Stimulated activated naive B cell treated with anti-CD40 and anti-IgM and Interleukin-4, amounts not matched to agents 10 μg/mL and 1 μg/mL and 100 μg/mL, for 72 hours (primary cell): ENCODE measurements at places on chromosomes 3 and 15.

DNA sequence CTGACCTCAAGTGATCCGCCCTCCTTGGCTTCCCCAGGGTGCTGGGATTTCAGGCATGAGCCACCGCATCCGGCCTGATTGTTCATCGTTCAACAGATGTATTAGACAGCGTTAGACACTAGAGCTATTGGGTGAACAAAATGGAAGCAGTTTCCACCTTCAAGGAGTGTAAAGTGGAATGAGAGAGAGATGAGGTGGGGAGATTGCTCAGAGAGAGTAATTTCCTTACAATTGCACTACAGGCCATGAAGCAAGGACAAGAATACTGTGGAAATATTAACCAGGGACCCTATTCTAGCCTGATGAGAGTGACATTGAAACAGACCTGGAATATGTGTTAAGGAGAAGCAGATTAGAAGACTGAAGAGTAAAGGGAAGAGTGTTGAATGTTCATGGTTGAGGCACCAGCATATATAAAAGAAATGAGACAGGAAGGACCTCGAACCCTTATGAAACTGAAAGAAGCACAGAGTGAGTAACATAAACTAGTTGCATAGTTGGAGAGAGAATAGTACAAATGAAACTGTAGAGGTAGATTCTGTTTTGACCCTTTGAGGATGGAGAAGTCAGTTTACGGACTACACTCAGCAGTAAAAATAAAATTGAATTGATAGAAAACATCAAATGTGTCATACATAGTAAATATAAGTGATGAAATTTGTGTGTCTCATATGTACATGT, 7.2 kb downstream of the RTF1 start:
- H3K4me1 ChIP-seq: peaks cover 16% of the 10 kb centered on the region
- peak overlapping the region; percentile 15 for H3K27ac ChIP-seq
- H3K4me3 ChIP-seq: peak overlapping the region; percentile 26
- H3K27me3 ChIP-seq: no peaks in the 10 kb centered on the region

- H3K4me3 ChIP-seq: peak overlapping the region; percentile 32
- H3K27ac ChIP-seq: no peak overlapping the region
- peaks cover 8% of the 10 kb centered on the region for H3K36me3 ChIP-seq
Observed at GRCh38 chr3:48502728-48503168, 1.2 kb downstream of the SHISA5 start.

DNA sequence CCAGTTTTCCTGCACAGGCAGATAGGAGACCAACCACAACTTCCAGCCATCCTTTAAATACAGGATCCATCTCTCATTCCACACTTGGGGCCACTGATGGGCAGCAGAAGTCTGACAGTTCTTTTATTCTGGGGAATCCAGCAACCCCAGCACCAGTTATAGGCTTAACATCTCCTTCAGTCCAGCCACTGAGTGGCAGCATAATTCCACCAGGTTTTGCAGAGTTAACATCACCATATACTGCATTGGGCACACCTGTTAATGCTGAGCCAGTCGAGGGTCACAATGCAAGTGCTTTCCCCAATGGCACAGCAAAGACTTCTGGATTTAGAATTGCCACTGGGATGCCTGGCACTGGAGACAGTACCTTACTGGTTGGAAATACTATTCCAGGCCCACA, 2.9 kb downstream of the NPAP1 start:
- H3K36me3 ChIP-seq: no peaks in the 10 kb centered on the region
- H3K27ac ChIP-seq: no peak overlapping the region
- no peak for DNase-seq
- no peaks in the 10 kb centered on the region for H3K27me3 ChIP-seq

DNA sequence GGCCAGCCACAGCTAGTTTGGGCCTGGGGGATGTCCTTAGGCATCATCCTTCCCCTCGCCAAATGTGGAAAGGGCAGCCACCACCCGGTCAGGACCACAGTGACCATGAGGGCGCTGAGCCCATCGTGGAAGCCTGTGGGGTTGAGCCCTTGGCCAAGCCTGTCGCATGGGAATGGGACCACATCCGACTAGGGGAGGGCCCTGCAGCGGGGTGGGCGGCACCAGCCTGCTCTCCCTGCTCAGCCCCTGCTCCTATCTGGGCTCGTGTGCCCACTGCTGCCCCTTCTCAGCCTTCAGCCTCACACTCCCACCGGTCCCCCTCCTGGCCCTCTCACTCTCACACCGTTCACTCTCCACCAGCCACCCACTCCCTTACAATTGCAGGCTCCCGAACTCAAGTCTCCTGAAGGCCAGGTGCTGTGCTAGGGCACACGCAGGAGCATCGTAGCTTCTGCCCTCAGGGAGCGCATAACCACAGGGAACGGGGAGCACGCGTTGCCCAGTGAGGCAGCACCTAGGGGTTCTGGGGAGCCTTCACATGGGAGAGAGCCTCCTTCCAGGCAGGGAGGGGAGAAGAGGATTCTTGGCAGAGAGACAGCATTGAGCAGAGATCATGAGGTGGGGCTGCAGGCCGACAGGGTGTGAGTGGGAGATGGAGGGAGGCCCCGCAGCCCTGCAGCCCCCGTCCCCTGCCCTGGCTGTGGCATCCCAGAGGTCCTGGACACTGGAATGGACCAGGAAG, 26.1 kb downstream of the LOXL1 start:
- peaks cover 12% of the 10 kb centered on the region for H3K4me1 ChIP-seq
- peaks cover 42% of the 10 kb centered on the region for H3K27me3 ChIP-seq
- no peak for DNase-seq
- no peak overlapping the region for H3K27ac ChIP-seq
- H3K36me3 ChIP-seq: no peaks in the 10 kb centered on the region

DNA sequence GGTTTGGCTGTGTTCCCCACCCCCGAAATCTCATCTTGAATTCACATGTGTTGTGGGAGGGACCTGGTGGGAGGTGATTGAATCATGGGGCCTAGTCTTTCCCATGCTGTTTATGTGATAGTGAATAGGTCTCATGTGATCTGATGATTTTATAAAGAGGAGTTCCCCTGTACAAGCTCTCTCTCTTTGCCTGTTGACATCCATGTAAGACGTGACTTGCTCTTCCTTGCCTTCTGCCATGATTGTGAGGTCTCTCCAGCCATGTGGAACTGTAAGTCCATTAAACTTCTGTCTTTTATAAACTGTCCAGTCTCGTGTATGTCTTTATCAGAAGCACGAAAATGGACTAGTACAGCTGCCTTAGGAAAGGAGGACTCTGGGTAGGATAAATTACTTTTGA, 976.7 kb downstream of the MCTP2 start:
- no peaks in the 10 kb centered on the region for H3K4me1 ChIP-seq
- no peaks in the 10 kb centered on the region for H3K27me3 ChIP-seq
- no peaks in the 10 kb centered on the region for H3K36me3 ChIP-seq
- H3K4me3 ChIP-seq: no peak overlapping the region
- DNase-seq: no peak

GRCh38 chr15:67840749-67841512, 1.1 kb upstream of the RNU6-1 start:
- peaks cover 24% of the 10 kb centered on the region for H3K4me1 ChIP-seq
- H3K36me3 ChIP-seq: peaks cover 4% of the 10 kb centered on the region
- H3K4me3 ChIP-seq: peak overlapping the region; percentile 95
- peak overlapping the region; percentile 99 for H3K27ac ChIP-seq
- DNase-seq: no peak

- DNase-seq: no peak
- no peaks in the 10 kb centered on the region for H3K4me1 ChIP-seq
- no peaks in the 10 kb centered on the region for H3K36me3 ChIP-seq
Observed at GRCh38 chr15:97036301-97036700, 705.8 kb downstream of the NR2F2 start.

GRCh38 chr15:74429781-74430400, 3.9 kb downstream of the SEMA7A start:
- no peaks in the 10 kb centered on the region for H3K27me3 ChIP-seq
- H3K4me1 ChIP-seq: peaks cover 87% of the 10 kb centered on the region
- H3K36me3 ChIP-seq: peaks cover 74% of the 10 kb centered on the region
- no peak for DNase-seq
- peak overlapping the region; percentile 94 for H3K4me3 ChIP-seq

DNA sequence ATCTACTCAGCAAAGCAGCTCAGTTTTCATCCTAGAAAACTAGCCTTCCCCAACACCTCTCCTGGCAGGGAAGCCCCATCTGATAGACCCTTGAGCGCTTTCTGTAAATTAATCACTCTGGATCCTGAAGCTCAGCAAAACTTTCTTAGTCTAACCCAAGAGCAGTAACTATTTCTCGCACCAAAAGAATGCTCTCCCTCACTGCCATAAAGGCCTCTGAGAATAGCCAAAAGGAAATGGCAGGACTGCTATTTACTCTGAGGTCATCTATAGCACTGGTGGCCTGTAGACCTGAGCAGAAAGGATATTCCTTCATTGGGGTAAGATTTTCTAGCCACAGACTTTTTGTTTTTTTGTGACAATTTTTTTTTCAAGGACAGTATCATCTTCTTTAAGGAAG, 345.8 kb upstream of the ADAMTS9 start:
- no peaks in the 10 kb centered on the region for H3K36me3 ChIP-seq
- no peak overlapping the region for H3K27ac ChIP-seq
- no peak for DNase-seq

DNA sequence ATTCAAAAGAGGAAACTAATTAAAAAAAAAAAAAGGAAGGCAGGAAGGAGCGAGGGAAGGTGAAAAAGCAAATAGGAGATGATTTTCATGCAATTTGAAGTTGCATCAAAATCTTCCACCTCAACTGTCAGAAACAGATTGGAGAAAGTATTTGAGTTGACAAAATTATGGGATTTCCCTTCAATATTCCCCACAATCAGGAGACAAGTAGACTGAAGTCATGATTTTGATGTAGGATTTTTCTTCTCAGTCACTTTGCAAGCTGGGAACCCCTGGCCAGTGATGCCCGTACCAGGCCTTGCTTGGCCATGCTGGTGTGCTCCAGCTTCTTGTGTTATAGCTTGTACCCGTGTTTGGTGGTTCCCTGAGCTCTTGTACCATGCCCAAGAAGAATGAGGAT, 854.5 kb upstream of the CFAP20DC start:
- H3K4me3 ChIP-seq: no peak overlapping the region
- H3K27ac ChIP-seq: no peak overlapping the region
- peaks cover 3% of the 10 kb centered on the region for H3K36me3 ChIP-seq
- no peaks in the 10 kb centered on the region for H3K27me3 ChIP-seq

GRCh38 chr3:70308760-70309159, 3.7 kb downstream of the MDFIC2 start:
- peaks cover 19% of the 10 kb centered on the region for H3K27me3 ChIP-seq
- DNase-seq: no peak
- no peaks in the 10 kb centered on the region for H3K4me1 ChIP-seq
- H3K4me3 ChIP-seq: no peak overlapping the region
- H3K27ac ChIP-seq: no peak overlapping the region

GRCh38 chr3:43317461-43318316, 31.3 kb downstream of the SNRK start:
- no peaks in the 10 kb centered on the region for H3K27me3 ChIP-seq
- H3K27ac ChIP-seq: peak overlapping the region; percentile 25
- H3K4me1 ChIP-seq: peaks cover 29% of the 10 kb centered on the region
- no peak overlapping the region for H3K4me3 ChIP-seq
- DNase-seq: no peak

DNA sequence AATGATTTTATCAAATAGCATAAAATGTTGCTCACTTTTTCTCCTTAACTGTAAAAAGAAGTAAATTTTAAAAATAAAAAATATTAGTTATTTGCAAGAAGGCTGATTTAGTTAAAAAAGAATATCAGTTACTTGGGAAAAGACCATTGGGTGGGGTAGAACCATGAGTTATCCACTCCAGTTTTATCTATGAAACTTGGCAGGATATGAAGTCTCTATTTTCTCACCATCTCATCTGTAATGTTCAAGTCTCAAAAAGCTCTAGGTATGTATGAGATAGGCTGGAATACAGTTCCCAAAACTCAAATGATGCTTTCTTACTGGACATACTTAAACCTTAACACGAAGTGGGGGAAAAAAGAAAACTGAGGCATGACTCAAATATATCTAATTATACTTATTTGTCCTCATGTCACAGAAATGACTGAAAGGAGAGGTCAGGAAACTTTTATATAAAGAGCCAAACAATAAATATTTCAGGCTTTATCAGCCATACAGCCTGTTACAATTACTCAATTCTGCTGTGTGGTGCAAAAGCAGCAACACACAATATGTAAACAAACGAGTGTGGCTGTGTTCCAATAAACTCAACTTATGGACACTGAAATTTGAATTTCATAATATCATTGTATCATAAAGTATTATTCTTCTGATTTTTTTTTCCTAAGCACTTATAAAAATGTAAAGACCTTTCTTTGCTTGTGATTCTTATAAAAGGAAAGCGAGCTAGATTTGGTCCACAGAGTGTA, 131.8 kb downstream of the TBL1XR1 start:
- no peak for DNase-seq
- H3K4me3 ChIP-seq: no peak overlapping the region
- no peaks in the 10 kb centered on the region for H3K27me3 ChIP-seq
- H3K27ac ChIP-seq: no peak overlapping the region
- H3K36me3 ChIP-seq: peaks cover 19% of the 10 kb centered on the region
- H3K4me1 ChIP-seq: peaks cover 9% of the 10 kb centered on the region

DNA sequence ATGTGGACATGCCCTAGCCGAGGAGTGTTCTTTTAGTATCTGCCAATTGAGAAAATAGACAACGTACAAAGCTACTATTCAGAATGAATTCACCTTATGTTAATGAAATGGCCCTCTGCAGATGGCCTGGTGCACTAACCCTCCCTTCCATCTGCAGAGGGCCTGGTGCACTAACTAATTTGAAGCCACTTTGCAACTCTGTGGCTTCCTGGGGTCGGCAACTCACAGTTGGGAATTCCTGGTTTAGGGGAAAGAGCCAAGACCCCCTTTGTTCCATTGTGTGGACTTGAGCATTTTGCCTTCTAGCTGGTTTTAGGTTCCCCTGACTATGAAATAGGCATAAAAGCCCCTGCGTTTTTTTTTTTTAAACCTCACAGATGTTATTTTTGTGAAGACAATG, 204.3 kb upstream of the UBE3A start:
- H3K36me3 ChIP-seq: no peaks in the 10 kb centered on the region
- peaks cover 16% of the 10 kb centered on the region for H3K27me3 ChIP-seq
- no peak overlapping the region for H3K27ac ChIP-seq
- H3K4me3 ChIP-seq: no peak overlapping the region
- DNase-seq: no peak
- H3K4me1 ChIP-seq: no peaks in the 10 kb centered on the region

DNA sequence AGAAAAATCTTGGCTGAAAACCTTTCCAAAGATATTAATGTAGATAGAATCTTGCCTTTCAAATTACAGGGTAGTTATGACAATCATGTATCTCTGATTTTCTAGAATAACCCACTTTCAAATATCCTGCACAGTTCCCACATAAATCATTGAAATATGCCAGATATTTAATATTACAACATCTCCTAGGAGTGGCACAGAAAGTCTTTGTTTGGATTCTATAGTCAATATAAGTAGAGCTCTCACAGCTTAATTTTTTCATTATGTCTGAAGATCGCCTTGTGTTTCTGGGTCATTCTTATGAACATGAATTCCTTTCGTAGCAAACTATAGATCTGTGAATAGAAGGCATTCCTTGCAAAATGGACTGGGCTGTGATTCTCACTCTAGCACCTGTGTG, 5.0 kb downstream of the RARB start:
- no peak overlapping the region for H3K4me3 ChIP-seq
- no peak for DNase-seq
- peaks cover 20% of the 10 kb centered on the region for H3K27me3 ChIP-seq
- H3K27ac ChIP-seq: no peak overlapping the region

GRCh38 chr3:38916706-38917105, 100.7 kb upstream of the SCN10A start:
- peaks cover 8% of the 10 kb centered on the region for H3K27me3 ChIP-seq
- DNase-seq: no peak
- no peak overlapping the region for H3K27ac ChIP-seq

- no peaks in the 10 kb centered on the region for H3K36me3 ChIP-seq
- no peak overlapping the region for H3K4me3 ChIP-seq
- H3K27ac ChIP-seq: no peak overlapping the region
- H3K27me3 ChIP-seq: no peaks in the 10 kb centered on the region
- no peaks in the 10 kb centered on the region for H3K4me1 ChIP-seq
Observed at GRCh38 chr3:167808910-167809309, 73.4 kb downstream of the SERPINI1 start.
